ENCODE measurements at places on chromosomes 4 and X. TPM values are rescaled to one million over a fixed set of nuclear protein-coding genes. Genes with fewer than 3 reads are reported as not detected.

Gene CLTRN
- polyA plus RNA-seq, result 0.51 TPM

Gene FAM149A
- polyA plus RNA-seq, result 12.7 TPM

Gene ADH1B
- 214 TPM for polyA plus RNA-seq

Gene FRAS1
- 0.48 TPM for polyA plus RNA-seq

Gene STAP1
- polyA plus RNA-seq, result 0.13 TPM

Gene PPAT
- polyA plus RNA-seq, result 2.8 TPM

Gene ZXDB
- 2.3 TPM for polyA plus RNA-seq

Gene COX7B2
- not detected for polyA plus RNA-seq

Gene GAGE1
- polyA plus RNA-seq, result not detected

Gene UCP1
- polyA plus RNA-seq, result 0.56 TPM

Gene GAGE13
- not detected for polyA plus RNA-seq

Gene SMIM10L2A
- polyA plus RNA-seq, result 0.91 TPM

Gene FGG
- polyA plus RNA-seq, result not detected

Gene NUP62CL
- not detected for polyA plus RNA-seq

Gene TLR1
- 4.1 TPM for polyA plus RNA-seq

Data from adipose tissue (tissue), 3 donors.